ENCODE measurements at places on chromosomes 1 and 21.

- no peak for DNase-seq
These were observed 22.0 kb downstream of the KCNK1 start for GRCh38 chr1:233635765-233636502.

DNA sequence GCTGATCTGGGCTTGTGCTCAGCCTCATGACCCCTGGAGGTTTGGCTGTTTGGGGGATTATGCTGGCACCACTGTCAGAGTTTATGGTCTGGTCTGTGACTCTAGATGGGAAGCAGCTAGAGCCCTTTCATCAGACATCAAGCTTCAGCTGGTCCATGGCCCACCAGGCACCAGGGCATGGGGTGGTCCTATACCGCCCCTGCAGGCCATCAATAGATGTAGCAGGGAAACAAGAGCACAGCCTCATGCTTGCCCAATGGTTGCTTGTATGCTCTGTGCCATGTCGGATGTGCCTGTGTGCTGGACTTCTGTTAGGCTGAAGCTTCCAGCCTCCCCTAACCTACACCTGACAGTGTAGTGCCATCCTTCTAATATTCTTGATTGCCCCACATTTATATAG, 71.1 kb upstream of the CD34 start:
- DNase-seq, result no peak

GRCh38 chr21:34987501-34988072, 61.5 kb downstream of the RUNX1 start:
- no peak for DNase-seq

GRCh38 chr1:222791006-222791710, 23.7 kb upstream of the DISP1 start:
- DNase-seq, result no peak

DNA sequence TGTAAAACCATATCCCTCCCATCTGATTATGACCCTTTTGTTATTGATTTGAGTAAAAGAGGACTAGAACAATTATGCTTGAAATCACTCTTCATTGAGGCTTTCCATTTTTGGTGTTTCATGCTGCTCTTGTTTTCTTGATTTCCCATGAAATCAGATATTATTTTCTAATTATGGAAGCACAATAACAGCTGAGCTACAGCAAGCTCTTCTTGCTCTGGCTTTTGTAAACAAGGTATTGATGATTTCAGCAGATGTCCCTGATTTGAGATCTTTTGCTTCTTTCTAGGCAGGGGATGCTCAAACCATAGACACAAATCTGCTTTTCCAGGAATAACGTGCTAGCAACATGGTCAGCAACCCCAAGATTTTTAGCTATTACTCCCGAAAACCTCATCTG, 607.8 kb downstream of the NCAM2 start:
- DNase-seq, result no peak

DNA sequence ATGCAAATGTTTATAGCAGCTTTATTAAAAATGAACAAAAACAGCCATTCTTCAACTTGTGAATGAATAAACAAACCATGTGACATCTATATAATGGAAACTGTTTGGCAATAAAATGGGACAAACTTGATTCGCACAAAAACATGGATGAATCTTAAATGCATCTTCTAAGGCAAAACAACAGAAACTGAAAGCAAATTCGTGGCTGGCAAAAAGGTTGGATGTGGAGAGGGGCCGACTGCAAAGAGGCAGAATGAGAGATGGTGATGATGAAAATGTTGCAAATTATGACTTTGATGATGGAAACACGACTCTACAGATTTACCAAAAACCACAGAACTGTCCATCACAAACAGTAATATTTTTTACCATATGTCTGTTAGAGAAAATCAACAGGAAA, 327.0 kb upstream of the NR5A2 start:
- DNase-seq, result no peak

- no peak for DNase-seq
These were observed 22.0 kb downstream of the CCN1 start for GRCh38 chr1:85602571-85602970.

DNA sequence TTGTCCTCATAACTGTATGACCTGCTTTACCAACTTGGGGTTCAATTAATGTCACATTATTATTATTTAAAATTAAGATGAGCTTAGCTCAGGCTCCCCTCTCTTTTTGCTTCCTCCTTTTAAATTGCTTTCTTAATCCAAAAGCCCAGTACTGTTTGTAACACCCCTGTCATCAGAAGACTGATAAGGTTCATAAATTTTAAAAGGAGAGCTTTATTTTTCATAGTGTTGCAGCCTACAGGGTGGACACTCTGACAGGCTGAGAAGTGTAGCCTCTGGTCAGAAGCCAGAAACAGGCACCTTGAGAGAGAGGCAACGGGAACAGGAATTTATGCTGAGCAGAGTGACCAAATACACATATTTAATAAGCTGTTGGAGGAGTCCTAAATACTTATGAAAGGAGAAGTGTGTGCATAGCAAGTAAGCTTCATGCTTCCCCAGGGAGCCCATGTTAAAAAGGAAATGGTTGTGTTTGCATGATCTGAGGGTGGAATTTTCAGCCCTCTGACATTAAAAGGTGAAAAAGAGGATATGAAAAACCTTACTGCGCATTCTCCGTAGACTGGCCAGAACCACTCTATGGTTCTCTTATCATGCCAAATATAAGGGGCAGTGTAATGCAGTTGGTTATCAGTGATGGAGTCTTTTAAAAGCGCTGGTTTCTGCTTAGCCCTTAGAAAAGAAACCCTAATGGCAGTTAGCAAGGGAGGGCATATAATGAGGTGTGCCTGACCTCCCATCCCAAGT, 30.5 kb upstream of the FGGY start:
- no peak for DNase-seq

DNA sequence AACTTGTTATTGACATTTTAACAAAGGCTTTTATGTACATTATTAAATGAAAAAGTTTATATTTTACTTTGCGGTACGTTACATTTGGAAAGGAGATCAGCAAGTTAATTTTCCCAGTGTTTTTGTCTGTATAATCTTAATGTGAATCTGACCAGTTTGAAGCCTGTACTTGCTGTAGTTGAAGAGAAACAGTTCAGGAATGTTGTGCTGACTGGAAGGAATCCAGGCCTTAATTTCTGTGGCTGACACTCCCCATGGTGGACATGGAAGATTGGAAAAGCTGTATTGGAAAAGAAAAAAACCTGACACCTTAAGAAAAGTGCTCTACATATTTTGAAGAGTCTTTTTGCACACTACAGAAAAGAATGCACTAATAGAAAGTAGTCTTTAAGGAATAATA, 15.5 kb downstream of the LEPR start:
- DNase-seq, result no peak

- DNase-seq, result no peak
These were observed 38.7 kb downstream of the GPR137B start for GRCh38 chr1:236181059-236181458.

GRCh38 chr1:65109487-65109886, 38.5 kb upstream of the AK4 start:
- DNase-seq, result no peak
